ENCODE measurements at places on chromosomes 3 and 15.

- ATAC-seq = peak; percentile 23
Observed at GRCh38 chr15:70669966-70670658, 93.2 kb downstream of the UACA start.

GRCh38 chr15:50854601-50855490, 53.6 kb upstream of the AP4E1 start:
- no peak for ATAC-seq

- no peak for ATAC-seq
Observed at GRCh38 chr3:172316758-172317157, 131.5 kb downstream of the GHSR start.

GRCh38 chr3:59133311-59133710, 83.5 kb upstream of the CFAP20DC start:
- ATAC-seq = peak; percentile 71

DNA sequence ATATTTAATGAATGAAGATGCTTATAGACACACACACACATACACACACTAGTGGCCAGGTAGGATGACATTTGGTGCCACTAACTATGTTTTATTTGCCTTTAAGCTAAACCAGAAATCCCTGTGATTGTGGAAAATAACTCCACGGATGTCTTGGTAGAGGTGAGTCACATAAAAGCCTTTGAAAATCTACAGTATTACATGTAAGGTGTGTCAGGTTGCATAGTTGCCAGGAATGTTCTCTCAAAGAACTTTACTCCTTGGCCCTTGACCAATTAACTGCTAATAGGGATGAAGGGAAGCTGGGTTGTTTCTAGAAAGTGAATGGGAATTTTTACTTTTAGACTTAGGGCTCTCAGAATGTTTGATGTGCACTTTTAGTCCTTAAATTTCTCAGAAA, 9.9 kb downstream of the ZBED2 start:
- no peak for ATAC-seq

GRCh38 chr3:173681188-173681678, 283.7 kb downstream of the NLGN1 start:
- ATAC-seq = no peak

DNA sequence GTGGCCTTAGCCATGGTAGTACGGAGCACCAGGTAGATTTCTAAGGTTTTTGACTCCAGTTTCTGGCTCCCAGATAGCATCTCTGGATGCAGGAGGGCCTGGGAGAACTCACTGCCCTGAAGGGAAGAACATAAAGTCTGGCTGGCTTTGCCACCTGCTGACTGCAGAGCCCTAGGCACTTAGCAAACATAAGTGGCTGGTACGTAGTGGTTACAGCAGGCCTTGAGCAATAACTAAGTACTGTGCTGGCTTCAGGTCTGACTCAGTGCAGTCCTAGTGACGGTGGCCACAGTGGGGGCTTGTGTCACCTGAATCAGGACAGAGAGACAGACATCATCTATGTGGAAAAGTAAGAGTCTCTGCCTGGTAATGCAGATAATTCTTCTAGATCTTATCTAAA, 871.1 kb downstream of the PDCD6IP start:
- no peak for ATAC-seq

GRCh38 chr15:47477341-47477740, 240.0 kb upstream of the SEMA6D start:
- ATAC-seq = no peak

DNA sequence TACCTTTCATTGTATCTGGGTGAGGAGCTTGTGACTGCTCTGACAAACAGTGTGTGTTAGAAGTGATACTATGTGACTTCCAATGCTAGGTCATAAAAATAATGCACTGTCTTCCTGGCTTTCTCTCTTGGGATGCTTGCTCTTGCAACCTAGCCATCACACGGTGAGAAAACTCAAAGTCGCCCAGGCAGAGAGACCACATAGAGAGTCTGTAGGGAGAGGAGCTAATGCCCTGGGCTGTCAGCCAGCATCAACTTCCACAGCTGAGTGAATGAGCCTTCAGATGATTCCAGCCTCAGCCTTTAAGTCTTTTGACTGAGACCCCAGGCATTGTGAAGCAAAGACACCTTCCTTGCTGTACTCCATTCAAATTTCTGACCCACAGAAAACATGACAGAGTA, 220.6 kb upstream of the SGO1 start:
- ATAC-seq = no peak

- no peak for ATAC-seq
Observed at GRCh38 chr3:59685432-59685831, 635.6 kb upstream of the CFAP20DC start.
